T-helper 2 cell (primary cell): ENCODE measurements at places on chromosomes 7 and 10.

- no peak for DNase-seq
These were observed 101.9 kb upstream of the PIP4K2A start for GRCh38 chr10:22816298-22816653.

GRCh38 chr7:50488379-50488778, 38.2 kb upstream of the FIGNL1 start:
- DNase-seq: no peak

DNA sequence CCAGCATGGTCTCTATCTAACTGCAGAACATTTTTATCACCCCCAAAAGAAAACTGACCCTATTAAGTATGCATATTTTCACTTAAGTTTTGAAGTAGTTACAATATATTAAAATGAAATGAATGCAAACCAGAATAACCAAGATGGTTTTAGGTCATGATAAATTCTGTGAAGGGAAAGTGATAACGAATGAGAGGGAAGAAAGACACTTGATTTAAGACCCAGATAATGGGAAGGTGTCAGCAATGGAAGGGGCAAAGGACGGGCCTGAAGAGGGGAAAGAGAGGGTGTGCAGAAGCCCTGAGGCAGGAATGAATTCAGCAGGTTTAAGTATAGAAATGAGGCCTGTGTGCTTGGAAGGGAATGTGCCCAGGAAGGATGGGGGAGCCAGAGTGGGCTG, 61.1 kb upstream of the IGFBP3 start:
- no peak for DNase-seq

- peak; percentile 51 for DNase-seq
These were observed 161.1 kb downstream of the FAM107B start for GRCh38 chr10:14613588-14613920.

- DNase-seq: no peak
These were observed 234.0 kb downstream of the SNX13 start for GRCh38 chr7:17706275-17706674.

DNA sequence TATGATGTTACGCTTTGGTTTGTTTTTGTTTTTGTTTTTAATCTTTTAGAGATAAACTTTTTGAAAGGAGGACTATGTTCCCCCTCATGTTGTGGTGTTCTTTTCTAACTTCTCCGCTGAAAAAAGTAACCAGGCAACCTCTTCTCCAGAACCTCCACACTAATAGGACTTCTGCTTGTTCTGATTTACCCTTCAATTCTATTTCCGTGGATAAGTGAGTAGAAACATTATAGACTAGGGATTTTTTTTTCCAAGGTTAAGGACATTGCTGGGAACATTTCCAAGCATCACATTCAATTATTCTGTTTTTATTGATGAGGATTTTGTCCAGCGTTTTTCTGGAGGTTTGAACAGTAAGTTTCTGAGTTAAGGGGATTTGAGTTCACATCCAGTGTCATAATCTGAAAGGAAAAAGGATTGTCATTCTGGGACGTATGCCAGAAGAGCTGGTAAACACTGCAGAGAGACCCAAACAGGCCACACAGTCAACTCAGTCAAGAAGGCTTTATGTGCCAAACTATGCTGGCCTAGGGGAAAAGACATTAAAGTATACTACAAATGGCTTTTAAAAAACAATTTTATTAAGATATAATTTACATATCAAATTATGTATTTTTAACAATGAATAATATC, 28.3 kb upstream of the RALA start:
- DNase-seq: no peak

DNA sequence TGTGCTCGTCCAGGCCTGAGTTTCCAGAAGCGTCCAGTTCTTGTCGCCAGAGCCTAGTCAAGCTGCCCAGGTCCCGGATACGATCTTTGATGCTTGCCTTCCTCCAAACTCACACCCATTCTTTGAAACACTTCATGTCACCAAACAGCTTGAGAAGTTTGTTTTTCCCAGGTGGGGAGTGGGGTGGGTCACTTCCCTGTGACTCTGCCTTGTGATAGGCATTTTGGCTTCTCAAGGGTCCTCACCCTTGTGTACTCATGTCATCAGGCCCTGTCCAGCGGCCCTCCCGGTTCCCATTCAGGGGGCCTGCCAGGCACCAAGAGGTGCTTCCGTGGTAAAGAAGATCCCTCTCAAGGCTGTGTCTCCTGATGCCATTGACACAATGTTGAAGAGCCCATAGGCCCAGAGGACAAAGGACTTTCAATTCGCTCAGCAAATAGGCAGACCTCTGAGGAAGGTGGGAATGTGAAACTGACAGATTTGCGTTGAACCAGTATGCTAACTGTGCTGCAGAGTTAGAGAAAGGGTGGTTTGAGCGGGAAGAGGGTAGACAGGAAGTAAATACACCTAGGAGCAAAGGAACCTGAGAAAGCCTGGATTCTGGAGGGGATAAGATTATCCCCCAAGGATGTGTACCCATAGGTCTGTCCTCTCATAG, 24.7 kb upstream of the SFTPA1 start:
- no peak for DNase-seq
